AML-193 (cell line): ENCODE measurements at places on chromosomes 3 and 15.
A peak's percentile ranks its signal among the peaks of the same experiment; 100 is the strongest.

GRCh38 chr15:55786341-55786740 is 43.4 kb upstream of the PRTG start:
- DNase-seq = no peak

DNA sequence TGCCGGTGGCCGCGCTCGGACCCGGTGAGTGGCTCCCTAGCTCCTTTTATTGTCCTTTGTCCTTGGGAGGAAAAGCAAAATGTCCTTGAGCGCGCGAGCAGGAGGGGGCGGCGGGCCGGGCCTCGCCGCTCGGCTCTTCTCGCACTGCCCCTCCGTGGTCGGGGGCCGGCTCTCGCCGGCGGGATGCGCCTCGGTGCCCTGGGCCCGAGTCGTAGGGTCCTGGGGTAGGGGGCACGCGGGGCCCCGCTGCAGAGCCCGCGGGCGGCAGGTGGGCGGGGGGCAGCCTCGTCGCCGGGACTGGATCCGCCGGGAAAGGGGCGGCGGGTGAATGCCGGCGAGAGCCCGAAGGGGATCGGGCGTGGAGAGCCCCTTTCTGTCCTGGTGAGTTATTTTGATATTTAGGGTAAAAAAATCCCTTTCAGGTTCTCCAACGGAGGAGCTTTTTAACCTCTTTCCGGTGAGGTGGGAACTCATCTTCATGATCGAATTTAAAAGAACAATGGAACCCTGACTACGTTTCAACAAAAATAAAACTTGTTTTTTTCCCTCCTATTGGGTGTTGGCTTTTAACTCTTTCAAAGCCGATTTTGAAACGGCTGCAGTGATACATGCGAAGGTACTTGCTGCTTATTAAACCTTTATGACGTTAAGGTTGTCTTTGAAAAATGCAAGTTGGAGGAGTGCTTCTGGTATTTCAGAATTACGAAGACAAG is 16.8 kb upstream of the CHD2 start:
- no peak for DNase-seq

DNA sequence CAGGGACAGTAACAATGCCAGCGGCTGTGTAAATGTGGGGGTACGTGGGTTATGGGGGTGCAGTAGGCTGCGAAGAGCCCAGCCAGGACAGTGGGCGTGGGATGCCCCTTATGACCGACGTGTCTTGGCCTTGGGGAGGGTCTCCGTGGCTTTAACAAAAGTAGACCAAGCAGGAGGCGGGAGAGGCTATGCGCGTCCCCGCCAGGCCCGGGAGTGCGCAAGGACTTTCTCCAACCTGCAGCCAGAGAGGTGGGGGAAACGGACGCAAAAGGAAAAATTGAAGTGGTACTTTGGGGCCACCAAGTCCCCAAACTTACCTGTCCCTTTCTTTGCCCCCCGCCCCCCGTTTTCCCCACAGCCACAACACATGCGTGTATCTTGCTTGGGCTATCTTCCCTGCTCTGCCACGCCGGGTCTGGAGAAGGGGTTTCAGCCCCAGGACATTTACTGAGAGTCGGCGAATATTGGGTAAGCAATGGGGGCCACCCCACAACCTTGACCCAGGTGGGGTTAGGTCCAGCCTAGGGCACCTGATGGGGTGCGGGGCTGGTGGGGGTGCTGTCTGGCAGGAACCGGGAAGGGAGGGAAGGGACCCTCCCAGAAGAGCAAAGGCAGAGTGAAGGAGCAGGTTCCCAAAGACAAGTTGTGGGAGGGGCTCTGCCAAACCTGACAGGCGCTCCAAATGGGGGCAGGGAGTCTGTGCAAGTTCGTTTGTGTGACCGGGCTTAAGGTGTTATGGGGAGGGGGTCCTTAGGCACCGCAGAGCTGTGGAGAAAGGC is 652 bp downstream of the ISLR2 start:
- no peak for DNase-seq

GRCh38 chr3:27553886-27554540 is 69.8 kb upstream of the SLC4A7 start:
- DNase-seq = no peak

DNA sequence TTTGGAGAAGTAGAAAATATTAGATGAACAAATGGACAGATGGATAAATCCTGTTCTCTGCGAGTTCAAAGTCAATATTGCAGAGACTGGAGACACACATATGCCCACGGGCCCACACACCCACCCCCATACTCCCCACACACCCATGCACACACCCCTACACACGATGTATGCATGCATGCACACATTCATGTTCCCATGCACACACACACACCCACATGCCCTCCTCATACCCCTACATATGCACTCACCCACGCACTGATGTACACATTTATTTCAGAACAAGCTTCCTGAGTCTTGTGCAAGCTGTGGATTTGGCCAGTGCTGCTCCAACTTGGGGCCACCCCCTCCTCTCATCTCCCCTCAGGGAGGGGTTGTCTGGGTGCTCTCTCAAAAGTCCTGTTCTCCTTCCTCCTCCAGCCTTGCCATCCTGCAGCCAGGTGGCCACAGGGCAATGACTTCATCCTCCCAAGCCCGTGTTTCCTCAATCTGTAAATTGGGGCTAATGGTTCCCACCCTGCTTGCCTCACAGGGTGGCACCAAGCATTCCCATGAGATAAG is 16.4 kb downstream of the MAPKAPK3 start:
- DNase-seq = peak; percentile 67

GRCh38 chr3:15860014-15860934 is 62.5 kb upstream of the ANKRD28 start:
- no peak for DNase-seq

- no peak for DNase-seq
These were observed 71.6 kb upstream of the SYN2 start for GRCh38 chr3:11932636-11933035.

DNA sequence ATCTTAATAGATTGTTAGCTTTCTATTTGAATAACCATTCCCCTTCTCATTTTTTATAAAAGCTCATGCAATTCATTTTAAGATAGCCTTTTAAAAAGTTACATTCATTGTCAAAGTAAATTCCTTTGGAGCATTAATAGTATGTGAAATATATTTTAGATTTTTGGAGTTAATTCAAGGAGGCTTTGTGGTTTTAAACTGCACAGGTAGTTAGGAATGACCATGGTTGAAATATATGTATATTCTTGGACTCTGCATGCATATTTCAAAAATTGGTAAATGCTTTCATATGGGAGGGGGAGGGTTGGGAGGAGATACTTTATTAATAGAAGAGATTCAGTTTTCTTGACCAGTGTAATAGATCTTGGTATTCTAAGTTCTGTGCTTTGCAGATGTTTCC is 244.4 kb upstream of the C2CD4B start:
- DNase-seq = no peak
